ENCODE measurements at places on chromosomes 2 and 18.
A peak's percentile ranks its signal among the peaks of the same experiment; 100 is the strongest.

DNA sequence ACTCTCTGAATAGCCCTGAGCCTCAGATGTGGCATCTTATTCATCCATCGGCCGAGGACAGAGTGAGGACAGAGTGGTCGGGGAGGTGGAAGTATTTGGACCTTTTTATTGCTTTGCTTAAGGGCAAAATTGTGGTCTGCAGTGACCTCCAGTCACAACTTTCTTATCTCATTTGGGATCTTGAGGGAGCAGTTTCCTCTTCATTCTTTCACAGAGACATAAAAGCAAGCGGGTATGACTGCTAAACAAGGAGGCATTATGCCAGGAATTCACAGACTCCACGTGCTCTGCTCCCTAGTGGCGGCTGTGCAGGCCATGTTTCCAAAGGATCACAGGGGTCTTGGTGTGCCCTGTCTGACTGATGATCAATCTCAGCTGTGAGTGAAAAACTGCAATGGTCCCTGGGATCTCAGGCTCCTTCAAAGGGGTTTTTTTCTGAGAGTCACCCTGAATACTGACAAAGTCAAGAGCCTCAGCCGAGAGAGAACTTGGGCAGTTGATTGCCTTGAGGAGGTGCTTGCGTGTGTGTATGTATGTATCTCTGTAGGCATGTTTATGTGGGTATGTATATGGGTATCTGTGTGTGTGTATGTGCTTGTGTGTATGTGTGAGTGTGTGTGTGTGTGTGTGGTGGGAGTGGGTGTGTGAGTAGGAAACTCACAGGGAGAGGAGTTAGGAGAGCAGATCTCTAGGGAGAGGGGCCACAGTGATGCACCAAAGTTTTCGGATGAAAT, 47.7 kb downstream of the RAPGEF4 start:
- DNase-seq = no peak

- no peak for DNase-seq
Observed at GRCh38 chr2:236057375-236057774, 110.8 kb downstream of the GBX2 start.

DNA sequence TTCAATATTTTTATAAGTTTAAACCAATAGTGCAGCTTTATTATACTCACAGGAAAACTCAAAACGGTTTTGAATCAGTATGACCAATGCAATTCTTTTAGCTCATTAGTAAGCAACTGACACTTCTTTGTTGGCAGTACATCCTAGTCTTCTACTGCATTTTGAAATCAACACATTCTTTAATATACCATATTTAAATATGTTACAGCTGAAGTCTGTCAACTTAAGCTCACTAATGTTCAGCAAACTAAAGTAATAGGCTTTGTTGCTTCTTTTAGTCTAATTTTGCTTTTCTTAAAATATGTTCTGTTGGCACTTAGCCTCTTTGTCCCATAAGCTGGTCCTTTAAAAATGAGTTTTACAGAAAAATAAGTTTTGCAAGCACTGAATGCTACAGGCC, 55.4 kb upstream of the CCBE1 start:
- no peak for DNase-seq

- no peak for DNase-seq
Observed at GRCh38 chr2:13576406-13577036, 859.8 kb downstream of the TRIB2 start.

GRCh38 chr2:185790361-185790760, 51.8 kb downstream of the FSIP2 start:
- DNase-seq = no peak

DNA sequence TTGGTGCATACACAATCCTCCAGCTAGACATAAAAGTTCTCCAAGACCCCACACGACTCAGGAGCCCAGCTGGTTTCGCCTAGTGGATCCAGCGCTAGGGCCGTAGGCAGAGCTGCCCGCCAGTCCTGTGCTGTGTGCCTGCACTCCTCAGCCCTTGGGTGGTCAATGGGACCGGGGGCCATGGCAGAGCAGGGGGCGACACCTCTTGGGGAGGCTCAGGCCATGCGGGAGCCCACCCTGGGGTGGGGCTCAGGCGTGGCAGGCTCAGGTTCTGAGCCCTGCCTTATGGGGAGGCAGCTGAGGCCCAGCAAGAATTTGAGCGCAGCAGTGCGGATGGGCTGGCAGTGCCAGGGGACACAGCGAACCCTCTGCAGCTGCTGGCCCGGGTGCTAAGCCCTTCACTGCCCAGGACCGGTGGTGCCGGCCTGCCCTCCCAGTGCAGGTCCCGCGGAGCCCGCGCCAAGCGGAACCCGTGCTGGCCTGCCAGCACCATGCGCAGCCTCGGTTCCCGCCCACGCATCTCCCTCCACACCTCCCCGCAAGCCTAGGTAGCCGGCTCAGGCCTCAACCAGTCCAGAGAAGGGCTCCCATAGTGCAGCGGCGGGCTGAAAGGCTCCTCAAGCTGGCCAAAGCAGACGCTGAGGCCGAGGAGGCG, 1566.6 kb upstream of the SLC39A10 start:
- no peak for DNase-seq

- no peak for DNase-seq
Observed at GRCh38 chr2:102245266-102246151, 58.7 kb downstream of the IL1RL2 start.

- DNase-seq = peak; percentile 30
Observed at GRCh38 chr18:56988022-56988421, 158.9 kb upstream of the BOD1L2 start.

GRCh38 chr2:149353421-149353820, 23.0 kb downstream of the LYPD6 start:
- no peak for DNase-seq

DNA sequence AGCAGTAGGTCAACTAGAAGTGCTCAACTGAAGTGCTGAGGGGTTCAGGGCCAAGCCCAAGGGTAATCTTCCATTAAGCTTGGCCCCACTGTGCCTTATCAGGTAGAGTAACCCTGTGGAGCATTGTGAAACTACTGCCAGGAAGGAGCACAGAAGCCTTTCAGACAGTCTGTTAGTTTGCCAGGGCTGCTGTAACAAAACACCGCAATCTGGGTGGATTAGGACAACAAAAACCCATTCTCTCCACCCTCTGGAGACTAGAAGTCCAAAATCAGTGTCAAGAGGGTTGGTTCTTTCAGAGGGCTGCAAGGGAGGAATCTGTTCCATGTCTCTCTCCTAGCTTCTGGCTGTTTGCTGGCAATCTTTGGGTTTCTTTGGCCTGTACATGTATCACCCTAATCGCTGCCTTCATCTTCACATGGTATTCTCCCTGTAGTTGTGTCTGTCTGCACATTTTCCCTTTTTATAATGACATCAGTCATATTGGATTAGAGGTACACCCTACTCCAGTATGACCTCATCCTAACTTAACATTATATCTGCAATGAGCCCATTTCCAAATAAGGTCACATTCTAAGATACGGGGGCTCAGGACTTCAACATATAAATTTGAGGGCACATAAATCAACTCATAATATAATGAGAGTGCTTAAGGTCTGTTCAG, 21.2 kb downstream of the VIT start:
- DNase-seq = no peak

DNA sequence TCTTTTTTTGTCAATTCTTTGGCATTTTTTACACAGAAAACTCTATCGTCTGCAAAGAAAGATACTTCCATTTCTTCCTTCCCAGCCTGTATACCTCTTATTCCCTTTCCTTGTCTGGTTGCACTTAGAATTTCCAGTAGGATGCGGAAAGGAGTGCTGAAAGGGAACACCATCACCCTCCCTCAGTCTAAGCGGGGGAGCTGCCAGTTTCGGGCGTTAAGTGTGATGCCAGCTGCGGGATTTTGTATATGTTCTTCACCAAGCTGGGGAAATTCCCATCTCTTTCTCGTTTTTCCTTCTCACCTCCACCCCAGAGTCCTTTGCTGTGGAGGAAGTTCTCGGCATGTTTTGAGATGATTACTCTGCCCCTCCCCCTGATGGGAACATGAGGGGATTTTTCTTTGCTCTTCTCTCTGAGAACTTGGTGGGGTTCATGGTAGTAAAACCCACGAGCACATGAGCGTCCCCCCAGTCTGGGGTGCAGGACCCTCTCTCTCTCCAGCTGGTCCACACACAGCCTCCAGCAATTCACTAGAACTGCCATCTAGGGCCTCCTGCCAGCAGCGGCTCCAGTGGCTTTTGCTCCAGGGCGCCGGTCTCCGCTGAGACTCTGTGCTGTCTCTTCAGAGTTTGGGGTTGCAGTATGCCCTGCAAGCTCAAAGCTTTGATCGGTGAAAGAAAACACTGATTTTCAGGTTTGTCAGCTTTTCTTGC, 15.5 kb downstream of the AQP12A start:
- DNase-seq = no peak

DNA sequence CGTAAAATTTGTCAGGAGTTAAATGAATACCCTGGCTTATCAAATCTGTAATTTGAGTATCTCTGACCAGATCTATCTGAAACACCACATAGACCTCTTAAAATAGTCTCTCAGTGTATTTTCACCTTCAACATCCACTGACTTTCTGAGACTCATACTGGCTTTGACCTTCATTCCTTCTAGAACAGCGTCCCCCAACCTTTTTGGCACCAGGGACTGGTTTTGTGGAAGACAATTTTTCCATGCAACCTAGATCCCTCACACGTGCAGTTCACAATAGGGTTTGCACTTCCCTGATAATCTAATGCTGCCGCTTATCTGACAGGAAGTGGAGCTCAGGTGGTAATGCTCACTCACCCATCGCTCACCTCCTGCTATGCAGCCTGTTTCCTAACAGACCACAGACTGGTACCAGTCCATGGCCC, 3.2 kb downstream of the NBAS start:
- DNase-seq = no peak

DNA sequence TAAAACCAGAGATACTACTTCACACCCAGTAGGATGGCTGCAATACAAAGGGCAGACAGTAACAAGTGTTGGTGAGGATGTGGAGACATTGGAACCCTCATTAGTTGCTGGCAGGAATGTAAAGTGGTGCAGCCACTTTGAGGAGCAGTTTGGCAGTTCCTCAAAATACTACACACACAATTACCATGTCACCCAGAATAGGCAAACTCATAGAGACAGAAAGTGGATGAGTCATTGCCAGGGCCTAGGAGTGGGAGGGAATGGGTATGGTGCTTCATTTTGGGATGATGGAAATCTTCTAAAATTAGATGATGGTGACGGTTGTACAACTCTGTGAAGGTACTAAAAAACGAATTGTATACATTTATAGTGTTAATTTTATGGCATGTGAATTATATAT, 54.8 kb downstream of the ATP9B start:
- DNase-seq = no peak

- DNase-seq = peak; percentile 74
Observed at GRCh38 chr18:23982155-23983079, 32.1 kb upstream of the TTC39C start.

DNA sequence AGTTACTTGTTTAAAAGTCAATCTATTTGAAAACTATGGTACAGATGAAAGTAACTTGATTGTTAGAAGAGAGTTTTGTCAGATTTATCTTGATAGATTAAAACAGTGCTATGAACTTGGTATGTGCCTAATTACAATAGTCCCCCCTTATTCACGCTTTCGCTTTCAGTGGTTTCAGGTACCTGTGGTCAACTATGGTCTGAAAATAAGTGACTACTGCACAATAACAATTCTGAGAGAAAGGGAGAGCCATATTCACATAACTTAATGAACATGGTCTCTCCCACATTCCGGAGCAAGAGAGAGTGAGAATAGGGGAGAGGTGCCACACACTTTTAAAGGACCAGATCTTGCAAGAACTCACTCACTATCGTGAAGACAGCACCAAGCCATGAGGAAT, 13.2 kb upstream of the MAP4K4 start:
- DNase-seq = no peak

DNA sequence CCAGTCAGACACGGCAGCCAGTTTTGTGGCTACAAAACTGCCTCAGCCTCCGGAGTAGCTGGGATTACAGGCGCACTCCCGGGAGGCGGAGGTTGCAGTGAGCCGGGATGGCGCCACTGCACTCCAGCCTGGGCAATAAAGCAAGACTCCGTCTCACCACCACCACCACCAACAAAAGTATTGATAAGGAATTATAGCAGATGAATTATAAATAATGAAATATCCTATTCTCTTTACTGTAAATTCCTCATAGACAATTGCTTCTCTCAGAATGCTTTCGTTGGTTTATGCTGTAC, 1.4 kb upstream of the FAM161A start:
- DNase-seq = peak; percentile 72

- DNase-seq = no peak
Observed at GRCh38 chr18:60838677-60839076, 466.1 kb upstream of the MC4R start.

- no peak for DNase-seq
Observed at GRCh38 chr2:210626849-210627248, 70.5 kb downstream of the CPS1 start.

- DNase-seq = no peak
Observed at GRCh38 chr2:241619597-241620418, 17.1 kb downstream of the THAP4 start.

- no peak for DNase-seq
Observed at GRCh38 chr18:38951633-38952032, 1386.0 kb upstream of the CELF4 start.

GRCh38 chr2:235827585-235827992, 333.7 kb downstream of the AGAP1 start:
- DNase-seq = no peak
